ENCODE measurements at places on chromosomes 5 and 9.

GRCh38 chr5:144276034-144276822, 105.6 kb downstream of the KCTD16 start:
- DNase-seq, result no peak

DNA sequence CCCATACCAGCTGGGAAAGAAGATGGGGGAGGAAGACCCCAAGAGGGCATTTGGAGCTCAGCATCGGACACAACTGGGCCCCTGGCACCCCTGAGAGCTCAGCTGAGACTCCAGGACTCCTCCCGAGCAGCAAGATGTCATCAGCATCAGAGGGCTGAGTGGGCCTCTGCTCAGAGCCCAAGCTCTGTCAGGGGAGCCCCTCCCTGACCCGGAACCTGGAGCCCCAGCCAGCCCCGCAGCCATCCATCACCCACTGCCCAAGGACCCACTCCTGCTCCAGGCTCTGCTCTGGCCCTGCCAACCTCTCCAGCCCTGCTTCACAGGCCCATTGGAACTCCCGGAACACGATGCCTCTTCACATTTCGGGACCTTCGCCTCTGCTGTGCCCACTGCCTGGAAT, 9.8 kb downstream of the NR5A1 start:
- no peak for DNase-seq

DNA sequence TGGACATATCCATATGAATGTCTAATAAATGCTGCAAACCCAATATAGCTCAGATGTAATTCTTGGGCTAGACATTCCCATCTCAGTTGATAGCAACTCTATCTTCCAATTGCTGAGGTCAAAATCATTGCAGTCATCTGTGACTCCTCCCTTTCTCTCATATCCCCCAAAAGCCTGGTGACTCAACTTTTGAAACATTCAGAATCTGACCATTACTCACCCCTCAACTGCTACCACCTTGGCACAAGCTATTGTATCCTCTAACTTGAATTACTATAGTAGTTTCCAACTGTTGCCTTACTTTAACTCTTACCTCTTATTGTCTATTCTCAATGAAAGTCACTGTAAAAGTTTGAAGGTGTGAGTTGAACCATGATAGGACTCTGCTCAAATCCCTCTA, 600.1 kb upstream of the RGMB start:
- DNase-seq, result no peak

GRCh38 chr9:91857291-91858212, 92.5 kb downstream of the ROR2 start:
- DNase-seq, result peak; percentile 62

GRCh38 chr9:3043369-3043768, 199.5 kb upstream of the PUM3 start:
- DNase-seq, result no peak

DNA sequence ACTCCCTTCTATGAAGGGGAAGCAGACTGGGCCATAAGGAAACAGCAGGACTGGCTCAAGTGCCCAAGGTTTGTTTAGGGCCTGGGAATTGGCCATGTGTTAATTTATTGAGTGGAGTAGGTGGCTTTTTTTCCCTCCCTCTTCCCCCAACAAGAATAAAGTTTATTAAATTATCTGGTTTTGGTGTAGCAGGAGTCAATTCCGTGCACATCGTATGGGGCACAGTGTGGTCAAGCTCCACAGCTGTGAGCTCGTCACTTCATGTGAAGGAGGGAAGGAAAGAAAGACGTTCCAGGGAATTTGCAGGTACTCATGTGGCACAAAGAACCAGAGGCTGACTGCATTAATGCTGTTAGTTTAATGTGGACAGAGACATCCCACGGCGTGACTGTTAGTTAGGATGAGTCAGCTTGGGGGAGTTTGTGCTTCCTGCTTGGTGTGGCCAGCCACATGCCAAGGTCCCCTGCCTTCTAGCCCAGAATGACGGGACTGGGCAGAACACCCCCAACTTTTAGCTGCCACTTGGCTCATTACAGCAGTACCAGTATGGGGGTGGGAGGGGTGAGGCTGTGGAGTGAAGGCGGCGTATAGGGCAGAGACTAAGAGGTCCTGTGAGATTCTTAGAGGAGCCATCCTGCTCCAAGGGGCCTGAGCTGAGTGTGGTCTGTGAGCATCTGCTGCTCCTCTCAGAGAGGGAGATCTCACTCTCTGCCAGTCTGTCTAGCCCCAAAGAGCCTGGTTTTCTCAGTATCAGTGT, 33.2 kb downstream of the CSF1R start:
- DNase-seq, result no peak

- no peak for DNase-seq
Observed at GRCh38 chr5:123929055-123929474, 417.1 kb downstream of the CSNK1G3 start.

GRCh38 chr5:168790671-168791250, 211.6 kb upstream of the PANK3 start:
- no peak for DNase-seq

DNA sequence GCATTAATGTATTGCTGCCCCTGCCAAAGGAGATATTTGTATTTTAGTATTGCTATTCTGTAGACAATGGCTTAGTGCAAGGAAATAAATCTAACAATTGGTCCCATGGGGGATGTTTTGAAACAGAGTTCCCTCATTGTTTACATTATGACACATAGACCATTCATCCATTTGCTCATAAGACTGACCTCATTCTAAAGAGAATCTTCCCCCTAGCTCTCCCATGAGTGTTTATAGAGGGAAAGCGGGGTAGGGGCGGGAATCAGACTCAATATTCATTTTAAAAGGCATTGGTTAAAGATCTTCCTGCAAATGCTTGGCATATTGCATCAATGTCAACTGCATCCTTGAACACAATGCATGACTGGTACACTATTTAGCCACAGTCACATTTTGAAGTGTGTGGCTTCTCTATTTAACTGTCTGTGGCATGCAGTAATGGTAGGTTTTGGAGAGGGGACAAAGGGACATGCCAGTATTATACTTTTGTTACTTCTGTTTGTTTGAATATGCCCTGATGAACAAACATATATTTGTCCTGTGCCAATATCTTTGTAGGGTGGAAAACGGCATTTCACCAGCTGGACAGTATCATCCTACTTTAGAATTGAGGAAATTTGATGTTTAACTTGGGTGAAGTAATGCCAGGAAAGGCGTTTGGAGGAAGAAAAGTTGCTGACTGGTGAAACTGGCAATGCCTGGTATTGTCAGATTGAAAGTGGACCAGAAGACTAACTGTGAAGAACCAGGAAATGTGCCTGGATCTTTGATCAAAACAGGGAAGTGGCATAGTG, 84.1 kb upstream of the MEGF10 start:
- DNase-seq, result no peak

DNA sequence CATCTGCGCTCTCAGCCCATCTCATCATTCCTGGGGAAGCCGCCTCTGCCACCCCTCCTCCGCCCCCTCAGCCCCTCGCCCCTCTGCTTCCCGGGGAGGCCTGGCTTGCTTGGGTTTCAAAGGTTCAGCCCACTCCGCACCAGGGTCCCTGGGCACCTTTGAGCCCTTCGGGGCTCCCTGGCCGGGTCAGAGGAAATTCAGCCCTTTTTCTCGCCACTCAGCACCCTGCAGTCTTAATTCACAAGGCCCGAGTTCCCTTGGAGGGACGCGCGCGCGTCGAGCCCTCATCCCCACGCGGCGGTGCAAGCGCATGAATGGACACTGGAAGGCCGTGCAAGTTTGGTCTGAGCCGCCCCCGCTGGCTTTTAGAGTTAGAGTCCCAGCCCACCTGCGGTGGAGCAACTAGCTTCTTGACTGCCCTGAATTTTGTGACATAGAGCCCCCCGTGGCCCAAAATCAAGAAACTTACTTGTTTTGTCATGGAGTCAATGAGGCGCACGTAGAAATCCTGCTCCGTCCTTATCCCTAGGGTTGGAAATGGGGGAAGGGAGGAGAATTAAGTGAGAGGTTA, 4.5 kb downstream of the EBF1 start:
- no peak for DNase-seq

DNA sequence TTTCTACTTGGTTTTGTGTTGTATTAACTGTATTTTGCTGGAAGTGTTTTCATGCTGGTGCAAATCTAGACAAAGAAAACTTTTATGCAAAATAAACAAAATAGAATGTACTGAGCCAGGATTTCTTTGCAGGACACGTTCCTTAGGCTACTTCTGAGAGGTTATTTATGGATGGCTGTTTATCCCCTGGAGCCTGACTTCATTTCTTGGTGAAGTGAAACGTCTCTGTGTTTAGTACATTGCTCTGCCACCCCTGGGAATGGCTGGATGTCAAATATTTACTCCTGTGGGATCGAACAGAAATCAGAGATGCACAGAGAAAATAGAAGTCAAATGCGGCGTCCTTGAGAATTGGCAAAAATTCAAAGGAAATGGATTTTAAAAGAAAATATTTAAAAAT, 327.1 kb upstream of the MPDZ start:
- DNase-seq, result no peak

- no peak for DNase-seq
Observed at GRCh38 chr5:8949908-8950307, 596.0 kb downstream of the SEMA5A start.

DNA sequence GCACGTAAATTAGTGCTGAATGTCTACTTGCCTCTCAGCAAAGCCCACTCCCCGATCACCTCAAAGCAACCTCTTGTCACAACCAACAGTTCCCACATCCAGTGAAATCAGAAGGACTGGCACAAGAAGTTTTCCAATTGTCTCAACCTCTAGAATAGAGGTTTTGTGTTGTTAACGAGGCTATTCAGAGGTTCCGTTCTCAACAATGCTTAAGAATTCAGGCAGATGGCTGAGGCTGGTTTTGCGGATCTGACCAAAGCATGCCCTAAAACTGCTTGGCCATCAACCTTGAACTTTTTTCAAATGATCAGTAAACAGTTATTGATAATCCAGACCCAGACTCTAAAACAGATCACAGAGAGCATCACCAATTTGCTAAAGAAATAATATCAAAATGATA, 52.9 kb downstream of the MAPKAP1 start:
- DNase-seq, result no peak

DNA sequence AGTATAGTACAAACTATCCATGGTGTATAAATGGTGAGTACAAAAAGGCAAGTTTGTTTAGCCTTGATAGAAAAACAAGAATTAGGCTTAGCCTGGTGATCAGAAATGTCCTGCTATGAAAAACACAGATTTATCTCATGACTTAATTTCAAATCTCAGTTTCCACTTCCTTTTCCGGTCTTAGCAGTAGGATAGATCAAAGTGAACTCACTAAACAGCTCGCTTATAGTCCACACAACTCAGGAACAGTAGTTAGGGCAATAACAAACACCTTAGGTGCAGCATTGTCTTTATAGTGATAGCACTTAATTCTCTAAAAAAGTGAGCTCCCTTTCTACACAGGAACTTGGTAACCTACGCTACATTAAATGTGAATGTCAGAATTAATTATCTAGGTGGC, 11.4 kb downstream of the GOLGA1 start:
- DNase-seq, result no peak

DNA sequence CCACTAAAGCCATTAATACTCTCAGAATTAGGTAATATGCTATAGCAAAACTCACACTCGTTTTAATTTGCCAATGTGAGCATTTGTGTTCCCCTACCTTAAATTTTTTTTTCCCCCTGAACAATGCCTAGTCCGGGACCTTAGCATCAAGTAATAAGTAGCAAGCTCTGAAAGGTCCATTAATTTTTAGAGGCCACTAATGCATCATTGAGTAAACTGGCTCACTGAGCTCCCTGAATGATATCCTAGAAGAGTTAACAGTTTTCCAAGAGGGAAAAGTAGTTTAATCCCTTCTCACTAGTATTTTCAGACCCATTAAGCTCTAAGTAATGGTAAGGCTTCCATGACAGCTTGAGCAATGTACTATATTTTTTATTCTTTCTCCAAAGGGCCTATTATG, 242.2 kb downstream of the MAT2B start:
- DNase-seq, result no peak

- no peak for DNase-seq
Observed at GRCh38 chr5:33148076-33148513, 292.7 kb upstream of the TARS1 start.

DNA sequence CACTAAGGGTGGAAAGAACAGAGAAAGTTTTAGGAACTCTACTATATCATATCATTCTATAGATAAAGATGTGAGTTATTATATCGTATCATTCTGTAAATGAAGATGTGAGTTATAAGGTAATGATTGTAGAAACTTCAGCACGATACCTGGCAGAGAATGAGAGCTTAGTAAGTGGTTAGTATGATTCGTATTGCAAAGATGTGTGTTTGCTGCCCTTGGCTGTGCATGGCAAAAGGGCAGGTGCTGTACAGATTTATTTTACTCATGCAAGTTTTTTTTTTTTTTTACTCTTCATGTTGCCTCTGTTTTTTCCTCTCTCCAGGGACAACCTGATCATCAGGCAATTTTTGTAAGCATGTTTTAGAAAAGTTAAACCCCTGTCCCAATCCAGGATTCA, 83.3 kb downstream of the EGFLAM start:
- no peak for DNase-seq

DNA sequence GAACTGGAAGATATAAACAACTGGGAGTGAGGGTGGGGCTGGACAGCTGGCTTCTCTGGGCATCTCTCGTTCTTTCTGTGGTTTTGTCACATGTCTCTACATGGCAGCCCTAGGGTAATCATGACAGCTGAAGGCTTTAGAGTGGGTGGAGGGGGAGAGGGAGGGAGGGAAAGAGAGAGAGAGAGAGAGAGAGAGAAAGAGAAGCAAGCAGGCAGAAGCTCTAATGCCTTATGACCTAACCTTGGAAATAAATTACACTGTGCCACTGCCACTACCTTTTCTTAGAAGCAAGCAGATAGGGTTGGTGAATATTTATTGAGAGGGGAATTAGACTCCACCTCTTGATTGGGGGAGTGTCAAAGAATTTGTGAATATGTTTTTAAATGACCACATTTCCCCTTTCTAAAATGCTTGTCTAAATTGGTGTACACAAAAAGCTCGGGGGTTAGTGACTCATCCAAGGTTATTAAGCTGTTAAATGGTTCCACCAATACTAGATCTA, 2.6 kb upstream of the DAPK1 start:
- no peak for DNase-seq

- no peak for DNase-seq
Observed at GRCh38 chr5:122743261-122743660, 31.6 kb upstream of the SNX2 start.

- no peak for DNase-seq
Observed at GRCh38 chr5:77209495-77210090, 887 bp upstream of the PDE8B start.

DNA sequence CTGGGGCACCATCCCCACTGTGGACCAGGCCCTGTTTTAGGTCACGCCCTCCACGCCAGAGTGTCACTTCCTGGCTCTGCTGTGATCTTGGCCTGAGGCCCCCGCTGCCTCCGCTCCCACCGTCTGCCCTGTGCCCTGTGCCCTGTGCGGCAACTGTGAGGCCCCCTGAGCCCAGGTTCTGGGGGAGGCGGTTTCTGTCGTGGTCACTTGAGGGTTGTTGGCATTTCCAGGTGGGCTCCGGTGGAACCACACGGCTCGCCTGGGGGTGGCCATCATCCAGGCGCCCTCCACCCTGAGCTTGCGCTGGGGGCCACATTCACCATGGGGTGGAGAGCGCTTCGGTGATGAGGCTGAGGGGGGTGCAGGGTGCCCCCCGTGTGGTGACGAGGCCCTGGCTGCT, 6.6 kb downstream of the DPP7 start:
- DNase-seq, result no peak

- no peak for DNase-seq
Observed at GRCh38 chr5:142602720-142603245, 83.1 kb downstream of the FGF1 start.

- no peak for DNase-seq
Observed at GRCh38 chr9:21883642-21884041, 81.2 kb downstream of the MTAP start.

- no peak for DNase-seq
Observed at GRCh38 chr5:27387535-27388073, 349.2 kb upstream of the CDH9 start.
